ENCODE measurements at places on chromosomes 1 and 21. TPM values are rescaled to one million over a fixed set of nuclear protein-coding genes. Genes with fewer than 3 reads are reported as not detected.

Gene MAN1C1
- 0.37 TPM for total RNA-seq

Gene S100A12
- total RNA-seq: not detected

Gene FCRL4
- not detected for total RNA-seq

Gene LGR6
- 0.62 TPM for total RNA-seq

Gene AMIGO1
- total RNA-seq: 1.6 TPM

Gene KLHDC8A
- 0.47 TPM for total RNA-seq

Gene TENT5C
- total RNA-seq: 0.07 TPM

Gene SMIM1
- 2.1 TPM for total RNA-seq

Gene KCNN3
- total RNA-seq: 0.01 TPM

Gene NBPF10
- 0.55 TPM for total RNA-seq

Measured in A549 treated with ZK216348 at 1 μM for 4 hours (cell line).